Motor neuron (in vitro differentiated cells): ENCODE measurements at places on chromosomes 11 and 22. TPM values are rescaled to one million over a fixed set of nuclear protein-coding genes. Genes with fewer than 3 reads are reported as not detected.

Gene PRR33
- not detected in 2 replicates for total RNA-seq

Gene ZC3H12C
- 7.9 and 9.2 TPM in 2 replicates for total RNA-seq

DNA sequence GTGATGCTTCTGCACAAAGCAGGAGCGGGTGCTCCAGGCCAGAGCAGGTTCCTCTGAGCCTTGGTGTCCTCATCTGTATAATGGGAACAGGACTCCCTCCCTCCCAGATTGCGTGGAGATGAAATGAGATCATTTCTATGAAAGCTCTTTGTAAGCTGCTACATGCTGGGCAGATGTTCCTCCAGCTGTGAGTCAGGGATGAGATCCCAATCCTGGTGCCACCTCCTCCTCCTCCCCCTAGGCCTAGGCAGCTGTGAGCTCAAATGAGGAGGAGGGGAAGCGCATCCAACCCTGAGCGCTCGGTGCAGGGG is 7.0 kb upstream of the CABP2 start:
- ATAC-seq: no peak

DNA sequence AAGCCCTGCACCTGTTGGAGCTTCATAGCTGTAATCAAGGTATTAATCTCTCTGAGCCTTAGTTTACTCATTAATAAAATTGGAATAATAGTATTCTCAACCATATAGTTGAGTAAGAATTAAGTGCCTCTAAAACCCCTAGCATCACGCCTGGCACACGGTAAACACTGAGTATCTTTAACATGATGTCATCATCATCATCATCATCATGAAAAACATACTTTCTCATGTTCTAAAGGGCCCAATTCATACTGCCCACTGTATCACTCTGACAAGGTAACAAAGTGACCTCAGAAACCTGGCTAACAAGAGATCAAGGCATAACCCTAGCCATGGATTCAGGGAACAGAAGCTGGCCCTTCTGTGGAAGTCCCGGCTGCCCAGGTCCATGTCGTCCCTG is 58.4 kb downstream of the KIRREL3 start:
- ATAC-seq: no peak

GRCh38 chr11:36385121-36385970 is 89.3 kb downstream of the PRR5L start:
- peak; percentile 87 for ATAC-seq

- ATAC-seq: no peak
These were observed 400.7 kb downstream of the TMEM135 start for GRCh38 chr11:87438416-87438815.

DNA sequence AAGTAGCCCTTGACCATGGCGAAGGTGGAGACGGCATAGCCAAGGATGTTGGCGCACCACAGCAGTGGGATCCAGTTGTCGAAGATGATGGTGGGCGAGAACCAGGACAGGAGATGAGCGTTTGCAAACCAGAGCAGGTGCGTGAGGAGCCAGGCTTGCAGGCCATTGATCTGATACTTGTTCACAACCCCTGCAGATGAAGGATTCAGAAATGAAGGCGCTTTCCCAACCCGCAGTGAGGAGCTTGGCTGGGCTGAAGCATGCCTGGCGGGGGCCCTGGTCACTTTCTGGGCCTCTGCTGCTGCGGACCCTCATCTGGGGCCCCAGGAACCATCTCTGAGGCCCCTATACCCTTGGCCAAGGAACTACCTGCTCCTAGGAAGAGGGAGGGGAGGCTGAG is 6.9 kb downstream of the DHCR7 start:
- no peak for ATAC-seq

DNA sequence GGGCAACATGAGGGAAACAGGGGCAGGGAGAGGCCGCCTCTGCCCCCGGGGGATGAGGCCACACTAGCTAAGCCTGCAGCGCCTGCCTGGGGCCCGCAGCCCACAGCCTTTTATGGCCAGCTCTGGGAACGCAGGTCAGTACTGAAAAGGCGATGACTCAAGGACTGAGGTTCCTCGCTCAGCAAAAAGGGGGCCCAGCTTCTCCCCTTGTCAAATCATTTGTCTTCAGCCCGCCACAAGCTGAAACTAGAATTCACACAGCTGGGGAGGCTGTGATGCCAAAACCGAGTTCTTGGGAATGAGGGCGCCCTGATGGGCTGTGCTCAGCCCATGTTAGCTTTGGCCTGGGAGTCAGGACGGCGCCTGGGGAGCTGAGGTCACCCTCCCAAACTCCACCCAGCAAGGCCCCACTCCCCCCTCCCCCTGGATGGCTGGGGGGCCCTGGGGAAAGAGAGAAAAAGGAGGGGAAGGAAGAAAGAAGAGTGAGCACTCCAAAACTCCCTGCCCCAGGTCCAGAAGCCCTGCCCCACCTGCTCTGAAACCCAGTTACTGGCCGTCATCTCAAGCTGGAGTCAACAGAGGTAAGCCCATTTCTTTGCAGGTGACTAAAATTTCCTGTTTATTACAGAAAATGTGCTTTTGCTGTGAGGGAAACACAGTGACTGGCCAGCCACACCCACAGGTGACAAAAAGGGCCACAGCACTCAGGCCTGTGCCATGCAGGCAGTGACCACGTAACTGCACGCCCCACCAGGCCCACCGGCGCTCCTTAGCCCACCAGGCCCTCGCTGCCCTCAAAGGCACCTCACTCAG is 13.7 kb downstream of the EHD1 start:
- ATAC-seq: peak; percentile 88

GRCh38 chr11:27718346-27718862 is 18.1 kb upstream of the BDNF start:
- ATAC-seq: peak; percentile 82

GRCh38 chr11:104329078-104329665 is 165.2 kb upstream of the PDGFD start:
- ATAC-seq: no peak
